ENCODE measurements at places on chromosomes 3 and 15.

GRCh38 chr3:115165266-115165665, 18.2 kb upstream of the ZBTB20 start:
- DNase-seq: no peak

DNA sequence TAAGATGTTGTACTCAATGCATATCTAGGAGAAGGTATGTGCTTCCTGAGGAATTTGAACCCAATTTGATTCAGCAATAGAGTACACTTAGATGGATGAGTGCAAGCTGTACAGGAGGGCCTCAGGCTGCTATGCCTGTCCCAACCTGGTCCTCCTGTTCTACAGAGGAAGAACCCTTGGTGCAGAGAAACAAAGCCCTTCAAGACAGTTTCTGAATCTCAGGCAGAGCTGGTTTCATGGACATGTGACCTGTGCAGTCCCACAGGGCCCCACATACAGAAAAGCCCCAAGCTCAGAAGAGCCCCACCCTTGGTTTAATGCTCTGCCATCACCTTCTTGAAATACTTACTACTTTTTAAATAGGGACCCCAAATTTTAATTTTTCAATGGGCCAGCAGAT, 15.3 kb downstream of the FOXP1 start:
- DNase-seq: no peak

- DNase-seq: no peak
Measured at GRCh38 chr3:187615630-187616029, 54.6 kb downstream of the SST start.

- DNase-seq: no peak
Measured at GRCh38 chr15:100671858-100672543, 69.6 kb downstream of the ASB7 start.

DNA sequence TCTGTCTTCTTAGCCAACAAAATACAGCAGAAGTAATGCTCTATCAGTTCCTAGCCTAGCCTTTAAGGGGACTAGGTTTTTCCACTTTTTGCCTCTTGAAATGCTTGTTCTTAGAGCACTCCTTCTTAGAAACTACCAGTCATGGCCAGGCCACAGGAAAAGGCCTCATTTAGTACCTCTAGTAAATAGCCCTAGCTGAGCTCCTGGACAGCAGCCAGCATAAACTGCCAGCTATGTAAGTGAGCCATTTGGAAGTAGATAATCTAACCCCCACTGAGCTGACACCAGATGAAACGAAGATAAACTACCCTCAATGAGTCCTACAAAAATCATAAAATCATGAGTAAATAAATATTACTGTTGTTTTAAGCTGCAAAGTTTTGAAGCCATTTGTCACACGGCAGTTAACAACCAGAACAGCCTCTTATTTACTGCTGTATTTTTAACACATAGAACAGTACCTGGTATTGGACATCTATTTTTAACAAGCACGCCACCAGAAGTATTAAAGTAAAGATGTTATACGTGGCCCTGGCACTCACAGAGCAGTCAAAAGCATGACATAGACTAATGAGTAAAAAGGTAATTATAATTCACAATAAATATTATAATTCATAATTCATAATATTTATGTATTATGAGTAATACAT, 12.0 kb downstream of the TBC1D5 start:
- DNase-seq: no peak
